ENCODE measurements at places on chromosomes 2 and 18.

DNA sequence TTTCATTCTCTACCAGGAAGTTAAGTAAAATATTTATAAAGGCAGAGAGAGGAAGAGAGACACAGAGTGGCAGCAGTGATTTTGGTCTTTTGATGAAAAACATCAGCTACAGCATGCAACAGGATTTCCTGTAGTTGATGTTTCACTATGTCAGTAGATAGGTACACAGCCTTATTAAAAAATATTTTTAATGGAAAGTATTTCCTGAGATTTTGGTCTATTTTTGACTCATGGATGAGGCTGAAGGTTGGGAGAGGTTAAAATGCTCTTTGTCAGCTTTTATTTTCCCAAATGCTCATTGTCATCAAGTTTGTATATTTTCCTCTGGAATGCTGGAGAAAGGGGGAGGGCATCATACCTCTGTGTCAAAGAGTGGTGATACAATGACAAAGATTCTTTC lies 1112.5 kb downstream of the CBLN2 start:
- no peak for DNase-seq

DNA sequence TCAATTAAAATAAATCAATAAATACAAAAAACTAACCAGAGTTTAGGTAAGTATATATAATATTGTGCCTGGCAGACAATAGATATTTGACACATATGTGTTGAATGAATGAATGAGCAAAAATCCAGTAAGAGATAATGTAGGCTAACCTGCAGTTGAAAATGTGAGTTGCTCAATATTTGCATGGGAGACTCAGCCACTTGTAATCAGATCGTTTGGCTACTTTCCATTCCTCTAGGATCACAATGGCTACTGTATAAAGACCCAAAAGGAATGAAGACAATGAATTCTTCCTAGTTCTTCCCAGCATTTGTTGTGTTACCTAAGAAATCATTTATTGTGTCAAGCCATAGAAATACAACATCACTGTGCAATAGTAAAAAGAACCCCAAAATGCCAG lies 25.3 kb downstream of the PIEZO2 start:
- DNase-seq: no peak

DNA sequence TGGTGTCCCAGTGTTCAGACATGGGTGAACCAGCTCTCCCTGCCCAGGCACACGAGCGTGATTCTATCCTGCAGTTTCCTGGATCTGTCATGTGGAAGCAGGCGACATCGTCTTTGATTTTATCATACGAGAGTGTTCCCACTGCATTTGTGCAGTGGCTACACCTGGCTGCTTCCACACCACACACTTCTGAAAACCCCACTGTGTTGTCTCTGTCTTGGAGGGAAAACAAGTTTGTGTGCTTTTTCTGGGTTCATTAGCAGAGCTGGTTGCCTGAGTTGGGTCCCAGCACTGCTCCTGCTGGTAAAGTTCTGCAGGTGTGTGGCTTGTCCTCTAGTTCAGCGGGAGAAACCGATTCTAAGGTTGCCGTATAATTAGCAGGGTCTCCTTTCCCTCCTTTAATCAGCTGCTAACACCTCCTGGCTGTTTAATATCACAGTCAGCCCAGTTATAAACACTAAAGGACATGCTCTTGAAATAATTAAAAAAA lies 58.5 kb upstream of the TWIST2 start:
- no peak for DNase-seq

GRCh38 chr2:78201064-78201575 lies 678.9 kb upstream of the LRRTM4 start:
- no peak for DNase-seq

DNA sequence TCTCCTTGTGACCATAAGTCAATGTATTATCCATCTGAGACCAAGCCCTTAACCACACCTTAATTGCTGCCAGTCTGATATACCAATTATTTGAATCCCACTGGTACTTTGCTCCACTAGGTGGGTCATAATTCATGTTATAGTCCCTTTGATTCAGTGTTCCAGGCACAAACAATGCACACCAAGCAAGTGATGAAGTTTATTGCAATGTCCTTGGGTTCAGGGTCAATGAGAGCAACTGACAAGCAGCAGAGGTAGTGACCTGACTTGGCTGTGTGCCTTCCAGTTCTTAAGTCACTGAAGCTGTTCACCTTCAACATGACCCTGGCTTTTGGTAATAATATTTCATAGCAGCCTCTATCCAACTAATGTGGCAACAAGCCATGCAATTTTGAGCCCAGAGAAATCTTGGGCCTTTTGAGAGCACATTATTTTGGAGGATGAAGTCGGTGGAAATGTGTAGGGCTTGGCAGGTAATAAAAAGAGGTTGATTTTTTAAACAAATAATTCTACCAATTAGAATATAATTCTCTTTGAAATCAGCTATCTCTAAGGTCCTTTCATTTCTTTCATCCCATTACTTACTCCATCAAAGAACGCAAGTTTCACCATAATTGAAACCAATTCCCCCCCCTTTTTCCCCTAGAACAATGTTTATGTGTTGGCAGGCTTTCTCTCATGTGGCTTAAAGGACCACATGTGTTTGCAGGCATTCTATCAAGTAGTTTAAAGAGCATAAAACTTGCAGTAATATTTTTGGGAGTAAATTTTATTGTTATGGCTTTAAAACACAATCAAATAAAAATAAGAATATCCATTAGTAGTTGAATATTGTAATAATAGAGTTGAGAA lies 3.1 kb upstream of the CPO start:
- DNase-seq: no peak

DNA sequence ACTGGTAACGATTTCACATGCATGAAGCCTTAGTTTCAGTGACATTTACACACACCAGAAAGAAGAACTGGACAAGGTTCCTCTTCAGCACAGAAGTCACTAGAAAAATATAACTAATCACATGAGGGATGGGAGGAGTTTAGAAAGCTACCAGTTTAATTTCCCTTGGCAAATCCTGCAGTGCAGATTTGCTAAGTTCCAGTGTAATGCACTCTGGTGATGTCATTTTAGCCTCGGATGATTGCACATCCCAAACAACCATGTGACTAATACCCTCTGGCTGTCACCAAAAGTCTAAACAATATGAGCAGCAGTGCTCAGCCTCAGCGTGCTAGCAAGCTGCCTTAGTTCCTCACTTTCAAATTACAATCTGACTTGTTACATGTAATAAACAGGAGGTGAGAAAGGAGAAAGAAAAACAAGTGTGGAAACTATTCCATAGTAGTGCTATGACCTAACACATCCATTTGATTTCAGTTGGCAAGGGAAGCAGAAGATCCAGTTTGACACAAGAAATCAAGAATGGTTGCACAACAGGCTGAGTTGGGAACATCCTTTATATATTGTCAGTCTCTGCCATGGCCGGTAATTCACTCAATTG lies 35.3 kb upstream of the PPP1CB start:
- no peak for DNase-seq

DNA sequence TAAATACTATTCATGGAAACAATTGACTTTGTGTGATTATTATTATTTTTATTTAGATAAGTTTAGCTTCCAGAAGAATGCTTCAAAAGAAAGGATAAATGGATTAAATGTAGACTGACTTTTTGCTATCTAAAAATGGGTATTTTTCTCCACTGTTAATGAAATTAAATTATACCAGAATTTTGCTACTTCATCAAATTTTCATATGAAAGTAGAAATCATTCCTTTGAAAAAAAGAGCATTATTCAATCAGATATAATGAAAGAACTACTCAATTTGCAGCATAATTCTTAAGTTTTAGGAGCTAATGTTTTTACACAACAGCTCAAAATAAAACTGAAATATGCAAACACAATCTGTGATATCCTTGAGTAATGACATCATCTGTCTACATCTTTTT lies 1424.6 kb downstream of the DPP10 start:
- no peak for DNase-seq

DNA sequence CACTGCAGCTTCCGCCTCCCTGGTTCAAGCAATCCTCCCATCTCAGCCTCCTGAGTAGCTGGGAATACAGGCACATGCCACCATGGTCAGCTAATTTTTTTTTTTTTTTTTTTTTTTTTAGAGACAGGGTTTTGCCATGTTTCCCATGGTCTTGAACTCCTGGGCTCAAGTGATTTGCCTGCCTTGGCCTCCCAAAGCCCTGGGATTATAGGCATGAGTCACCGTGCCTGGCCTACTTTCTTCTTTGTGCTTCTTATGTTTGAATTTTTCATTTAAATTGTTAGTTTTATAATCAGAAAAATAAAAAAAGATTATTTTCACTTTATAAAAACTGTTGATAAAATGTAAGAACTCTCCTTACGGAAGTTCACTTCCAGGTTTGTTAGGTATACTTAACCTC lies 101.5 kb upstream of the LPIN2 start:
- no peak for DNase-seq

DNA sequence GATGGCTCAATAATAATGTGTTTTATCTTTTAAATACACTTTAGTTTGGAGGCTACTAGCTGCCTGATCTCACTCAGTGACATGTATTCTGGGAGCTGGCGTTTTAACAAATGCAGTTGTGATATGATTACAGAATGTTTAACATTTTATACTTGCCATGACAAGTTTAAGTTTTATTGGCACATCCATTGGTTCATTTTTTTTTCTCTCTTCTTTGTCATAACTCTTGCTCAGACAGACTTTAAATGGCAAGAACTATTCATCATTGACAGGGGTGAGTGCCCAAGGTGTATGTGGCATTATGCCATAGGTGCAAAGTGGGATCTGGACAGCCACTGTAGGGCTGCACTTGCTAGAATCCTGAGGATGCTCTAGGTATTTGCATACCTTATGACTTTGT lies 72.1 kb upstream of the MYL1 start:
- no peak for DNase-seq

Measured in WTC11 (cell line).